Coronary artery (tissue), 2 donors: ENCODE measurements at places on chromosomes 3 and 15.

DNA sequence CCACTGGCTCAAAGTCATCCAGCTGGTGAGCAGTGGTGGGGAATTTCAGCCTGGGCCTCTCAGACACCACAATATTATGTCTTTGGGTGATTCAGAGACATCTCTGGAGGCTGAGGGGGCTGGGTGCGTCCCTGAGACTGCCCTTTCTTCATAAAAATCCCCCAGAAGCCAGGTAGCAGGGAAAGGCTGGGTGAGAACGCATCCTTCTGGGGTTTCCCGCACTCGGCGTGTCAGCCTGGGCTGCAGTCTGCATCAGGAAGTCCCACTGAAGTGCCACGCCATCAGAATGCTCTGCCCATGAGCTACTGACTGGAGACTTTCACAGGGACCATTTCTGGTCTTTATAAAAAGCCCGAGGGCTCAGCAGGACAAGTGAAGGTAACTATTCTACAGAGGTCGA, 148.8 kb upstream of the SLC6A11 start:
- no peak for DNase-seq

DNA sequence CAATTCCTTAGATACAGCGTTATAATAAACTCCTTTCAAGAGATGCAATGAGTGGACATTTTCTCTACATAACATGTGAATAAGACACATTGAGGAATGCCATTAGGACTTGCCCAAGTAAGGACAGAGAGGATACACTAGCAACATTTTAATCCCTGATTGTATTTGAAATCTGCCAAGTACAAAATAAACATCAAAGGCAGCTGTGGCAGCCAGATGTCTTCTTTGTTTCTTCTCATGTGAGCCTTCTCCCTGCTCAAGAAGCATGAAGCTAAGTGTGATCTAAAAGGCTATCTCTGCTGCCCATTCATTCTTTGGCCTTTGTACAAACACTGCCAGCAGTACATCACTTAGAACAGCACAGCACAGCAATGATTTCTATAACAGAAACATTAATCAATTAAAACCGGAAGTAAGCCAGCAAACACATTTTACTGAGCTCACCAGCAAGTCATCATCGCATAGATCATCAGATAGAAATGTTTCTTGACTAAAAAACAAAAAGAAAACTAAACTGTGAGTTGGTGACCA, 364.0 kb downstream of the CNTN6 start:
- no peak for DNase-seq

GRCh38 chr15:70494852-70495571, 268.3 kb downstream of the UACA start:
- no peak for DNase-seq

- DNase-seq, result no peak
Observed at GRCh38 chr3:30347679-30348216, 258.7 kb upstream of the TGFBR2 start.

- DNase-seq, result no peak
Observed at GRCh38 chr3:155420881-155421486, 127.5 kb upstream of the STRIT1 start.

- no peak for DNase-seq
Observed at GRCh38 chr3:173826901-173827609, 429.5 kb downstream of the NLGN1 start.

- no peak for DNase-seq
Observed at GRCh38 chr3:170511371-170511770, 74.5 kb downstream of the SLC7A14 start.

- DNase-seq, result no peak
Observed at GRCh38 chr3:38960953-38961622, 90.7 kb downstream of the SCN11A start.

GRCh38 chr3:150874666-150875219, 30.5 kb downstream of the MINDY4B start:
- no peak for DNase-seq
